ENCODE measurements at places on chromosomes 3 and 15.

GRCh38 chr3:30156586-30157498 is 449.6 kb upstream of the TGFBR2 start:
- peak; percentile 69 for DNase-seq

GRCh38 chr3:16354291-16354690 is 89.3 kb downstream of the OXNAD1 start:
- DNase-seq: no peak

DNA sequence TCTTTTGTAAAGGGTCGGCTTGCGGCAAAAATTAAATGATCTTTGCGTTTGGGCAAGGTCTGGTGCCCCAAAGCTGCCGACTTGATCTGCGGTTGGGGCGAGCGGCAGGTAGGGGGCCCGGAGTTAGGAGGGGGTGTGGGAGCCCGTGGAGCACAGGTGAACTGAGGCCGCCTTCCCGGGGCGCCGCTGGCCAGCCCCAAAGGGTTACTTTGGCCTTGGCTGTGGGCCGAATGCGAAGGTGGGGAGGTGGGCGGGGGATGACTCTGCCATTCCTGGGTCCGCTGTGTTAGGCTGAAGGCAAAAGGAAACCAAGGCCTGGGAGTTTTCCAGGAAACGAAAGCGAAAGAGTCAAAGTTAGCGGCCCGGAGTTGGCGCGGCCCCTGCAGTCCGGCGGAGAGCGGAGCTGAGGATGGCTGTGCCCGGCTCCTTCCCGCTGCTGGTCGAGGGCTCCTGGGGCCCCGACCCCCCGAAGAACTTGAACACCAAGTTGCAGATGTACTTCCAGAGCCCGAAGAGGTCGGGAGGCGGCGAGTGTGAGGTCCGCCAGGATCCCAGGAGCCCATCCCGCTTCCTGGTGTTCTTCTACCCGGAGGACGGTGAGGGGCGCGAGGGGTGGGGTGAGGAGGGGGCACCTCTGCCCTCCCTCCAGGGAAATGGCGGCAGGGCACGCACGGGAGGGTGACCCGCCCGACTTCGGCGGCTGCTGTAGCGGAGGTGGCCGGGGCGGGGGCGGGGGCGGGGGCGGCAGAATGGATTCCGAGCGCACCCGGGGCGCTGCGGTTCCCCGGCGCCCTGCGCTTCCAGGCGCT is at the start of gene PARP14:
Gene PARP14 (plus strand): TSS at position 365 of the 809 bp plus-strand sequence. CDS start 45 bp downstream, at position 410.
- DNase-seq: peak; percentile 83

DNA sequence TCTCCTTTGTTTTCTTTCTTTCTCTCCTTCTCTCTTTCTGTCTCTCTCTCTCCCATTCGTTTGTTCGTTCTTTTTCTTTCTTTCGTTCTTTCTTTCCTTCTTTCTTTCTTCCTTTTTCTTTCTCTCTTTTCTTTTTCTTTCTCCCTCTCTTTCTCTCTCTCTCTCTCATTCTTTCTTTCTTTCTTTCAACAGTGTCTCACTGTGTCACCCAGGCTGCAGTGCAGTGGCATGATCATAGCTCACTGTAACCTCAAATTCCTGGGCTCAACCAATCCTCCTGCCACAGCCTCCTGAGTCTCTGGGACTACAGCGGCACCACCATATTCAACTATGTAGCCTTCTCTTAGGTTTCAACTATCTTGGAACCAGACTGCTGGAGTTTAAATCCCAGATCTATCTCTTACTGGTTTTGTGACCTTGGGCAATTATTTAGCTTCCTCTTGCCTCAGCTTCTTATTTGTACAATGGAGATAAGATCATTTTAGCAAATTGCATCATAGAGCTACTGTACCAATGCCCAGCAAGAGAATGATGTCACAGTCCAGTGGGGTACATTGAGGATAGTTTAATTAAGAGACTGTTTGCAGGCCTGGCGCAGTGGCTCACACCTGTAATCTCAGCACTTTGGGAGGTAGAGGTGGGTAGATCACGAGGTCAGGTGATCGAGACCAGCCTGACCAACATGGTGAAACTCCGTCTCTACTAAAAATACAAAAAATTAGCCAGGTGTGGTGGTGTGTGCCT is 27.3 kb upstream of the PARL start:
- no peak for DNase-seq

- peak; percentile 52 for DNase-seq
Observed at GRCh38 chr3:48503401-48504050, 448 bp downstream of the SHISA5 start.
